Muscle of back (tissue), 13 donors: ENCODE measurements at places on chromosomes 5 and 9.

- DNase-seq, result peak; percentile 18
Measured at GRCh38 chr5:145237843-145238242, 597.3 kb downstream of the PRELID2 start.

- DNase-seq, result no peak
Measured at GRCh38 chr5:170266570-170267381, 30.8 kb downstream of the LCP2 start.

DNA sequence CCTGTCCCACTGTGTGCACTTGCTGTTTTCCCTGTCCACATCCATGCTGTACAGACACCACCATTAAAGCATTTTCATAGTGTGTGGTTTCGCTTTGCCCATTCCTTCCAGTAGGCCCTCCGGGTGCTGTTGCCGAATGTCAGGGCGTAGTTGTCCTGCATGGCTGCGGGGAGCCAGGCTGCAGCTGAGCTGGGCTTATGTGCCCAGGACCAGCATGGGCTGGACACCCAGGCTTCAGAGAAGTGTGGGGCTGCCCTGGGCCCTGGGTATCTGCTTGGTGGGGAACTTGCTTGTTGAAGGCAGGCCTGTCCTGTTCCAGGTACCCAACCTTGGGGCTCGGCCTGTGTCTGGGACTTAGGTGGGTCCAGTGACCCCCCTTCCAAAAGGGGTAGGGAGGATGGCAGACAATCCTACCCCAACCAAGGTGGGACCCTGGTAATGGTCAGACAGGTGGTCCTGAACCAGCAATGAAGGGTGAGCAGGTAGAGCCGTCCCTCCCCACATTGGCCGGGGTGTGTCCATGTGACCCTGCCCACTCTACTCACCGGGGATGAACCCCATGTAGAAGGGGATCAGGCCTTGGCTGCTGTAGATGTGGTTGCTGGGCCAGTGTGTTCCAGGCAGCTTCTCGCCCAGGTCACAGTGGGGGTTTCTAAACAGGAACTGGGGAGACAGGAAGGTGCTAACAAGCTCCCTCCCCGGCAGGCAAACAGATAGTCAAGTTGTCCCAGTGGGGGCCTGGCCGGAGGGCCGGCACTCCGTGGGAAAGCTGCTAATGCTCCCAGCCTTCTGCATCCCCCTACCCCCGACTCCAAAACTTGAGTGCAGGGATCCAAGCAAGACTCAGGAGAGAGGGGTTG lies 2.8 kb downstream of the TUBB4B start:
- DNase-seq, result no peak

GRCh38 chr5:10377081-10377480 lies 23.6 kb downstream of the MARCHF6 start:
- DNase-seq, result no peak

- peak; percentile 16 for DNase-seq
Measured at GRCh38 chr5:6632324-6632887, 438 bp downstream of the NSUN2 start.

DNA sequence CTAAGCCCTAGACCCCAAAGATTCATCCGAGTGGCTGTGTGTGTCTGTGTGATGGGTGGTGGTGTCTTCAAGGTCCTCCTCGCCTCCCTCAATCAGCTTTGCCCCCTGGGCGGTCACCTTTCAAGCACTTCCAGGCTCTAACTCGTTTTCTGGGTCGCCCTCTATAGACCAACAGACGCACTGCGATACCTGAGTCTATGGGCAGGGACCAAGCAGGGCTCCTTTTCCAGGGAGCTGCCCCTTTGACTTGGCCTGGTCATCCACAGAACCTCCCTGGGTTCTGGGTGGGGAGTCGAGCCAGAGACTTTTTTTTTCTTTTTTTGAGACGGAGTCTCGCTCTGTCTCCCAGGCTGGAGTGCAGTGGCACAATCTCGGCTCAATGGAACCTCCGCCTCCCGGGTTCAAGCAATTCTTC lies 1.1 kb downstream of the SLC27A4 start:
- DNase-seq, result peak; percentile 38

GRCh38 chr5:31995714-31996113 lies 178.4 kb downstream of the GOLPH3 start:
- no peak for DNase-seq

- no peak for DNase-seq
Measured at GRCh38 chr9:2427120-2427891, 194.3 kb upstream of the VLDLR start.

- no peak for DNase-seq
Measured at GRCh38 chr9:4499917-4500316, 9.6 kb downstream of the SLC1A1 start.
